Astrocyte (in vitro differentiated cells and primary cell): ENCODE measurements at places on chromosomes 4 and X. TPM values are rescaled to one million over a fixed set of nuclear protein-coding genes. Genes with fewer than 3 reads are reported as not detected.
A peak's percentile ranks its signal among the peaks of the same experiment; 100 is the strongest.

The RXFP1 gene
- total RNA-seq = 0.14 TPM in 1 of 2 replicates, not detected in the other

The IL1RAPL1 gene
- total RNA-seq = 0.14 and 0.16 TPM in 2 replicates

- peak; percentile 87 for DNase-seq
Observed at GRCh38 chr4:168666531-168666930, 169.7 kb downstream of the PALLD start.

- DNase-seq = no peak
Observed at GRCh38 chr4:99690990-99691389, 33.4 kb upstream of the C4orf54 start.

GRCh38 chrX:43949669-43950068 is 23.5 kb downstream of the NDP start:
- no peak for DNase-seq

The GAGE12F gene
- not detected in 2 replicates for total RNA-seq

DNA sequence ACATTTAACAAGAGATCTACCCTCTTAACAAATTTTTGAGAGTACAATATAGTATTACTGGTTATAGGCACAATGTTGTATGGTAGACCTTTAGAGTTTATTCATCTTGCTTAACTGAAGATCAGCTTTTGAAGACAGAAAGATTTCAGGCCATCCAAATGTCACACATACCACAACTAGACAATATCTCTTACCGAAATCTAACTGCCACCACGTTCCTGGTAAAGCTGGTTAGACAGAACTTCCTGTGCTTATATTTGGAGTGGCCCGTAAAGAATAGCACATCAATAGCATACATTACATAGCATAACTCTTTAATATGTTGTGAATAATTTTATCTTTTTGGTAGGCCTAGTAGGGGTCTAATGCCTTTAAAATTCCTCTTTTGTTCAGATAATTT is 29.8 kb upstream of the ARHGEF6 start:
- no peak for DNase-seq

The FAM156A gene
- 24.1 and 24.2 TPM in 2 replicates for total RNA-seq
